ENCODE measurements at places on chromosomes 2 and 18.

DNA sequence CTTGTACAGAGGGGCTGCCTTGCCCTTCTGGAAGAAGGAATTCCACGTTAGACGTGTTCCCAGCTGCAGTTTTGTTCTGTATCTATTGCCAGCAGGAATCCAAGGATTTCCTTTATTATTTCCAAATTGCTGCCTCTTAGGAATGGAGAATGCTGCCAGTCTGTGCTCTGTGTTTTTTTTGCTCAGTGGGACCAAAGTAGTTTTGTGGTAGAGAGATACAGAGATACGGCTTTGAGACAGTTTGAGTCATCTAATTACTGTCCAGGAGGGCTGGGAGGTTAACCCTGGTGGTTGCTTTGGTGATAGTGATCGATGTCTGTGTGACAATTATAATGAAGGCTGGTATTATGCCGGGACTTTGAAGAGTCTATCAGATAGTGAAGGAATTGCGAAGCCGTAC, 26.3 kb downstream of the ASAP2 start:
- DNase-seq = no peak

DNA sequence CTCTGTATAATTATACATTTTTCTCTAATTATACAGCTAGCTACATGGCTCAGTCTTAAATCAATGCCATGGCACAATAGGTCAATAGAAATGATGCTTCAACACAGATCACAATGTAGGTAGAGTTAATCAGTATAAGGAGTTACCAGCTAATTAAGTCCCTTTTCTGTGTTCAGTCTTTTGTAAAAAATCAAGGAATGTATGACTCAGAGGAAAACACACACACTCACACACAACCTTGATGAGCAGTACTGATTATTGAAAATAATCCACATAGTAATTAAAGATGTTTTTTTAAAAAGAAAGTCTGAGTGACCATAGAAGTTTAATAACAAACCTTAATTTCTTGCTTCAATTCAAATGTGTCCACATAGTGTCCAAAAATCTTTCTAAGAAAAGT, 691.3 kb downstream of the LRP1B start:
- DNase-seq = no peak

DNA sequence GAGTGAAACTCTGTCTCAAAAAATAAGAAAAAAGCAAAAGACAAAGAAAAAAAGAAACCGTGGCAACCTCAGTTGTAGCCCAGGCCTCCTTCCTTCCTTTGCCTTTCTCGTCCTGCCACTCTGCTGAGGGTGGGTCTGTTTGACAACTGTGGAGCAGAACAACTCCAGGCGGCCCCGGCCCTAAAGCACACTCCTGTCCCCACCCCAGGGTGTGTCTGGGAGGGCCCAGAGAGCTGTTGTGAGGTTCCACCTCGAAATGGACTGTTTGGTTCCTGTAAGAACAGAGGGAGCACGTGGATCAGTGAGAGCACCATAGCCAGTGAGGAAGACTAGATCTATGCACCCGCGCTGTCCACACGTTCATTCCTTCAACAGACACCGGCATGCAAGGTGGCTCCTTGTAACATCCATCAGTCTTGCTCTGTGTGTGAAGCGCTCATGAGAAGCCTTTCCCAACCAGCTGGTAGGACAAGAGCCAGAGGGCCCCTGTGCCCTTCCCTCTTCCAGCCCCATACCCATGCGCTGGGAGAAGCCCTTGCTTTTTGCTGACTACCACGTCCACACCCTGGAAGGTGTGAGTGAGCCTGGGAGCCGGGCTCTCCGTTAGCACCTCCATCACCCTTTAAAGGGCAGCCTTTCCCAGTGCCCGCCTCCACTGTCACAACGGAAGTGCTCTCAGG, 61.6 kb downstream of the SOWAHC start:
- DNase-seq = no peak

DNA sequence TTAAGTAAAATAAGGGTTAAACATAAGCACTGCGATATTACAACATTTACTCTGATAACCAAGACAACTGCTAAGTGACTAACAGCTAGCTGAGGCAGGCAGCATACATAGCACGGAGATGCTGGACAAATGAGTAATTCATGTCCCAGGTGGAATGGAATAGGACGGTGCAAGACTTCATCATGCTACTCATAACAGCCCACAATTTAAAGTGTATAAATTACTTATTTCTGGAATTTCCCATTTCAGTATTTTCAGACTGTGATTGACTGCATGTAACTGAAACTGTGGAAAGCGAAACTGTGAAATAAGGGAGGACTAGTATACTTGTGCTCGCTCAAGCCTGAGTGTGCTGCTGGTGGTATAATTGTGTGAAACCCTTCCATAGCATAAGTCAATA, 12.9 kb downstream of the IER3IP1 start:
- DNase-seq = peak; percentile 56

DNA sequence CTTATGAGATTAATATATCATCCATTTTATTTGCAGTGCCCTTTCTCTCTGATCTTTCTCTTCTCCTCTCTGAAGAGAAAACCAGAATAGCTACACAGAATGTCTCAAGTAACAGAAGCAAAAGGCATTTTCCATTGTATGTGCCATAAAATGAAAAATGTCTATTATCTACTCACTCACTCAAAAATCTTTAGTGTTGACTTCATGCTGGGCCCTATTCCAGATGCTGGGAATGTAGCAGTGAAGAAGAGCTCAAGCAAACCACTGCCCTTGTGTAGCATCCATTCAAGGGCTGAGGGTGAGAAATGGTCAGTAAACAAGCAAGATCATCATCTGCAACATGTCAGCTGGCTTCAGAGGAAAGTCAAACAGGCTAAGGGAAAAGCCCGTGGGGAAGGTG, 427.7 kb downstream of the METTL4 start:
- peak; percentile 39 for DNase-seq

- peak; percentile 2 for DNase-seq
These were observed 479.3 kb downstream of the CPS1 start for GRCh38 chr2:211035548-211036185.

- no peak for DNase-seq
These were observed 50.8 kb upstream of the PEX13 start for GRCh38 chr2:60966507-60967405.
